ENCODE measurements at places on chromosomes 12 and 14.
A peak's percentile ranks its signal among the peaks of the same experiment; 100 is the strongest.

DNA sequence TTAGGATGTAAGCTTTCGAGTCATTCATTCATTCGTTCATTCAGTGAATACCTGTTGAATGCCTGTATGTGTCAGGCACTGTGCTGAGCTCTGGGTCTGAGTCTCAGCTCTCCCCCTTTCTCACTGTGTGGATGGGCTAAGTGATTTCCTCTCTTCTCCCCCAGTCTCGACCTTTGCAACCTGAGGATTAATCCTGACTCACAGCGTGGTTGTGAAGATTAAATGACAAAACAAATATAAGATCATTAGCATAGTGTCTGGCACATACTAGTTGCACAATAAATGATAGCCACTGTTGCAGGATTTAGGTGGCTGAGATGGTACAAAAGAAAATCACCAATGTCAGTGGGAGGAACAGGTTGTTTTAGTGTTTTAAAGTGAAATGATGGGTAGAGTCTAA is 136.7 kb downstream of the GPR135 start:
- no peak for DNase-seq

GRCh38 chr12:117664169-117664568 is 302.7 kb upstream of the NOS1 start:
- DNase-seq = no peak

GRCh38 chr14:95290871-95291431 is 28.8 kb downstream of the CLMN start:
- no peak for DNase-seq

- no peak for DNase-seq
Measured at GRCh38 chr12:67764055-67764454, 115.5 kb downstream of the DYRK2 start.

DNA sequence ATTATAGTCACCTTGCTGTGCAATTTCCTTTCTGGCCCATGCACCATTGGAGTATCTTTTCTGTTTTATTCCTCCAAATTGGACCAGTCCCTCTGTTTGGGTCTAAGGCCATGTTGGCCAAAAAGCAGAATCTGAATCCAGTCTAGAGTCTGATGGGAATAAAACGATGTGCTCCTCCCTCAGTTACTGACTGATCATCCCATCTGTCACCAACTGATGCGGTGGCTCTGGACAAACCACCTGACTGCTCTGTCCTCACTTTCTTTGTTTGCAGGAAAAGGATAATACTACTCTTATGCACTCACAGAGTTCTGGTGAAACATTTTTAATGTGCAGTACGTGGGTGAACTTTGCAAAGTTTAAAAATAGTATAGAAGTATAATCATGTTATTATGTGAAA is 120.2 kb upstream of the HIF1A start:
- DNase-seq = no peak

DNA sequence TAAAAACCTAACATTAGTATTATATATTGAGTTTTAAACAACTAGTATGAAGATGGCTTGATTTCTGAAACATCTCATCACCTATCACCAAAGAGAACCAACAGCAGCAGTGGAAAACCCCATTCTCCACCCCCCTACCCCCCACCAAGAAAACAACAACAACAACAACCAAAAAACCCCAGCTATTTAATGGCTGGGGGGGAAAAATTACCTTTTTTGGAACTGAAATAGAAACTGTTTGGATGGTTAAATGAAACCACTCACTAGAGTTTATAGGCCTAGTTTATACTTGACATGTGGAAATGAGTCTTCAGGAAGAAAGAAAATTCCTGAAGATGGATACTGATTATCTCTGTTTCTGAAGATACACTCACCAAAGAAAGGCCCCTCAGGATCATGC is 30.3 kb downstream of the PPP2R5E start:
- no peak for DNase-seq

DNA sequence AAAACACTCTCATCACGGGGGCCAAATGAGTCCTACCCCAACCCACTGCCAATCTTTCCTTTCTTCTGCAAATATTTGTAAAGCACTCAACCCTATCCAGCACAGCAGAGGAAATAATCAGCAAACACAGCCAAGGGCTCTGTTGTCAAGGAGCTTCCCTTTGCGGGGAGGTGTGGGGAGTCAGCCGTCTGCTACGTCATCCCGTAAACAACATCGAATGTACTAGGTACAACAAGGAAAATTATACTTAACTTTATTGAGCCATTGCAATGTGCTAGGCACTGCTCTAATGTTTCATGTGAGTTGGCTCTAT is 22.8 kb downstream of the TMEM63C start:
- DNase-seq = no peak

DNA sequence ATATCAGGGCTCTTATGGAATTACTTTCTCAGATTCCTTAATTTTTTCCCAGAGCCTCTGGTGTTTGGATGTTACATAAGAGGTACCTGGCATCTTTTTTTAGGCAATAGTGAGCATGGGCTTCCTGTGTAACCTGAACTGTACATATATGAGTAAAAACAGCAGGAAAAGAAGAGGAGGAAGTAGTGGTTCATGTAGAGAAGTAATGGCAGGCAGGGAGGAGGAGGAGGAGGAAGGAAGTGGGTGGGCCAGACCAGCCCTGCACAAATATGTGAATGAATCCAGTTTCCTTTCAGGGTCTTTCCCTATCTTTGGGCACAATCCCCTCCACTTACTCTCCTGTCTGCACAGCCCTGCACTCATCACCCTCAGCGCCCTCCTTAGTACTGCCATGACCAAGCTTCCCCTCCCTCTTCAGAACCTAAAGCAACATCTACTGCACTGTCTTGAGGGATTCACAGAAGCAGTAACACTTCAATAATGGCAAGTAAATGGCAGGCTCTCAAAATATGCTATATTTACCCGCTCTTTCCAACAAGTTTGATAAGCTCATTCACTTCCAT is 40.9 kb upstream of the GSG1 start:
- DNase-seq = no peak

- DNase-seq = peak; percentile 21
Measured at GRCh38 chr14:64800000-64800399, 79.7 kb downstream of the SPTB start.

GRCh38 chr12:114744691-114745090 is 60.7 kb upstream of the TBX3 start:
- no peak for DNase-seq

- DNase-seq = no peak
Measured at GRCh38 chr14:64598404-64598803, 48.6 kb downstream of the PPP1R36 start.

DNA sequence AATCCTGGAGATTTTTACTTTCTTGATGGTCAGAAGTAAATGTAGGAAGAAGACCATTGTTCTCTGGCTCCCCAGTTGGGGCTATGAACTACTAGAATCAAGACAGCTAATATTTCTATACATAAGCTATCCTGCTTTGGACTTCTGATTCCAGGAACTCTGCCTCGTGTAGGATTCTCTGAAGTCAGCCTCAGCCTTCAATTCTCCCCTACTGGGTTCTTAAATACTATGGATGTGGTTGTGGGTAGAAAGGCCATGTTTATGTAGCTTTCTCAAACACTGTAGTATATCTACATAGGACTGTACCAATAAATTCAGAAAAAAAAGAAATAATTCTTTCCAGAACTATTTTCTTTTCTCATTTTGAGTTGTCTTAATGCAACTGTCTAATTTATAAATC is 302.5 kb downstream of the ITPR2 start:
- DNase-seq = no peak

GRCh38 chr12:47391566-47391965 is 311.8 kb upstream of the AMIGO2 start:
- DNase-seq = no peak

DNA sequence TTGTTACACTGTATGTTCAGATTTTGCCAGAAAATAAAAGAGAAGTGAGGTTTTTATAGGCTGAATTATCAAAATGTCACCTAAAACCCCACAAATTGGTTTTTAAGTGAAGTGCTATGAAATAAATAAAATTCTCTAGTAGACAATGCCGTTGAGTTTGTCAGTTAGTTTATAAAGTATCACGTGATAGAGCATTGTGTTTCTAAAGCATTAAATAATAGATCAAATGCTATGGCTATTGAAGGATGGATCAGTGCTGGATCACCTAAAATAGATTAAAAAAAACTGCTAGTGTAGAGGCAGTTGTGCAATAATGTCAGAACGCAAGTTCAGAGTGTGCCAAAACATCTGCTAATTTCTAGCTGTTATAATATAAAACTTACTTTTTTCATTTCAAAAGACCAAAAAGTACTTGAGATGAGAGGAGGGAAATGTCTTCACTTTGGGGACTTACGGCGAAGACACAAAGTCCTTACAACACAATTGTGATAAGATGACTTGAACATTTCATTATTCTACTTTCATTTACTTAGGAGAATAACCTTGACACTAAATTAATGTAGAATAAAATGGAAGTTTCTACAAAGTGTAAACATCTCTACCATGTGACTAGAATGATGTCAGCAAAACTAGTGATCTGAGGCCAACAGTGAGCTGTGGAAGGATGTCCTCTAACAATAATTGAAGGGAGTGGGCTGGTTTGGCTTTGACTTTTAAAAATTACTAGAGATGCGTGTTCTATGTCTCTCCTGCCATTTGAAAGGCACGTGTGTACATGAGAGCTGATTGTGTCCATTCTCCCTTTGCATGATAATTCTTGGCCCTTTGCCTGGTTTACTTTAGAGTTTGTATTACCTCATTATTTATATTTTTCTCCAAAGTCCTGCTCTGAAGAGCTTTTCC is 154.4 kb upstream of the PDE3A start:
- peak; percentile 5 for DNase-seq

DNA sequence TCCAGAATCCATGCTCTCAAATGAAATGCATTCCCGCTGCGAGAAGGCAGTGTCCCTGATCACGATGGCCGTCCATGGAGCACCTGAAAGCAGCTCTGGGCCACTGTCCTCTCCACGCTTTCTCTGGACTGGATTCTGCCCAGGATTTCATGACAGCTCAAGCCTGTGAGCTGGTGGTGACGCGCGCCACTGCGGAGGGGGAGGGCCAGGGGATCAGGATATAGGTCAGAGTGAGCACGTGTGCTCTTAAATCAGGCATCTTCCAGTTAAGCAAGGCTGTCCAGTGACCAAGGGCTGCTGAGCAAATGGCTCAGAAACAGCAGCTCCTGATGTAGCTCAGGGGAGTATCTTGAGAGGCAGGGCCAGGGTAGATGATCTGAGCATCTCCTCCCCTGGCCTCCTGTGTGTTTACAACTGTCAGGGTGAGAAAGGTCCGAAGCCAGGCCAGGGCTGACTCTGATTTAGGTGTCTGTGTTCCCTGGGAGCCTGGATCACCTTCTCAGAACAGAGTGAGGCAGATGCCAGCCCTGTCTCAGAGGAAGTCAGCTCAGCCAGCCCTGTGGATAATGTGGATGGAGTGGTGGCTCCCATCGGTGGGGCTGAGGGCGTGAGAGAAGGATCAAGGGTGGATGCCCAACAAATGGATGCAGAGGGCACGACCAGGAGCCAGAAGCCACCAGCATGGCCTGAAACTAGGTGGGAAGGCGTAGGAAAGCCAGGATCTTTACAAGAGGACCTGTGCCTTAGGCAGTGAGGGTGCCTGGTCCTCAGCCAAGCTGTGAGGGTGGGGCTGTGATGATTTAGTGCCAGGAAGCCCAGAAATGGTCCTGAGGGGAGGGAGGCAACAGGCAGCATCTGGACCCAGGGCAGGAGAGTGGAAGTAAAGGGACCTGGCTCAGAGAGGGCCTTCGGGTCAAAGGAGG is 55.3 kb downstream of the ELK3 start:
- no peak for DNase-seq

- no peak for DNase-seq
Measured at GRCh38 chr12:130663514-130663913, 52.6 kb downstream of the RIMBP2 start.

GRCh38 chr14:105154476-105154871 is 14.1 kb downstream of the JAG2 start:
- DNase-seq = no peak

Measured in suppressor macrophage (primary cell).